ENCODE measurements at places on chromosomes 11 and 22. TPM values are rescaled to one million over a fixed set of nuclear protein-coding genes. Genes with fewer than 3 reads are reported as not detected.

DDX25 gene
- total RNA-seq = not detected

POTEH gene
- total RNA-seq = not detected

SLC22A6 gene
- total RNA-seq = not detected

FGF19 gene
- total RNA-seq = not detected

LRRC10B gene
- not detected for total RNA-seq

SCUBE1 gene
- not detected for total RNA-seq

FOXRED1 gene
- 43.4 TPM for total RNA-seq

HEPHL1 gene
- total RNA-seq = not detected

PAMR1 gene
- not detected for total RNA-seq

RASL10A gene
- 0.37 TPM for total RNA-seq

POU2AF3 gene
- not detected for total RNA-seq

GRAP2 gene
- 138 TPM for total RNA-seq

APOL5 gene
- total RNA-seq = not detected

UBQLNL gene
- total RNA-seq = 0.45 TPM

VWCE gene
- 1.7 TPM for total RNA-seq

SCGB1A1 gene
- total RNA-seq = not detected

SPDYC gene
- total RNA-seq = not detected

KRTAP5-7 gene
- not detected for total RNA-seq

NCAM1 gene
- 0.42 TPM for total RNA-seq

RRP7A gene
- 53.1 TPM for total RNA-seq

CSNK2A3 gene
- 1.0 TPM for total RNA-seq

FOSL1 gene
- total RNA-seq = 2.0 TPM

NPTXR gene
- total RNA-seq = 1.1 TPM

ANO9 gene
- 94.2 TPM for total RNA-seq

NEAT1 gene
- total RNA-seq = 463 TPM

ALDH3B1 gene
- not detected for total RNA-seq

DCDC1 gene
- total RNA-seq = not detected

ZNF280B gene
- total RNA-seq = 2.5 TPM

PRG3 gene
- total RNA-seq = not detected

MIEF1 gene
- 40.0 TPM for total RNA-seq

P2RX6 gene
- total RNA-seq = 0.27 TPM

CYTH4 gene
- total RNA-seq = 110 TPM

LMO1 gene
- not detected for total RNA-seq

ACO2 gene
- total RNA-seq = 77.9 TPM

TH gene
- not detected for total RNA-seq

TRPT1 gene
- total RNA-seq = 26.5 TPM

TENM4 gene
- total RNA-seq = not detected

CCDC73 gene
- total RNA-seq = not detected

FBXO3 gene
- 22.7 TPM for total RNA-seq

KCNK4 gene
- not detected for total RNA-seq
